ENCODE measurements at places on chromosomes 1 and 21. TPM values are rescaled to one million over a fixed set of nuclear protein-coding genes. Genes with fewer than 3 reads are reported as not detected.
A peak's percentile ranks its signal among the peaks of the same experiment; 100 is the strongest.

The ADCY10 gene
- 1.1 TPM for polyA plus RNA-seq

GRCh38 chr1:233442026-233442780 lies 114.7 kb downstream of the MAP3K21 start:
- no peaks in the 10 kb centered on the region for H3K36me3 ChIP-seq
- H3K27me3 ChIP-seq: peaks cover 3% of the 10 kb centered on the region
- H3K4me3 ChIP-seq: no peak overlapping the region
- no peak overlapping the region for H3K27ac ChIP-seq
- no peaks in the 10 kb centered on the region for H3K4me1 ChIP-seq

The PTGFRN gene
- polyA plus RNA-seq: 12.7 TPM

The GCSAML gene
- 0.81 TPM for polyA plus RNA-seq

DNA sequence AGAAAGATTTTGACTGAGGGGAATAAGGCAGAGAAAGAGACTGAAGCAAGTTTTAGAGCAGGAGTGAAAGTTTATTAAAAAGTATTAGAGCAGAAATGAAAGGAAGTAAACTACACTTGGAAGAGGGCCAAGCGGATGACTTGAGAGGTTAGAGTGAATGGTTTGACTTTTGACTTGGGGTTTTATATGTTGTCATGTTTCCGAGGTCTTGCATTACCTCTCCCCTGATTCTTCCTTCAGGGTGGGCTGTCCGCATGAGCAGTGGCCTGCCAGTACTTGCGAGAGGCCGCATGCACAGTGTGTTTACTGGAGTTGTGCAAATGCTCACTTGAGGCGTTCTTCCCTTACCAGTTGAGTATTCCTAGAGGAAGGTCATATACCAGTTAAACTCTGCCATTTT lies 13.0 kb upstream of the DENND2D start:
- H3K4me3 ChIP-seq: no peak overlapping the region
- no peak for DNase-seq
- peaks cover 26% of the 10 kb centered on the region for H3K4me1 ChIP-seq
- H3K27ac ChIP-seq: no peak overlapping the region

DNA sequence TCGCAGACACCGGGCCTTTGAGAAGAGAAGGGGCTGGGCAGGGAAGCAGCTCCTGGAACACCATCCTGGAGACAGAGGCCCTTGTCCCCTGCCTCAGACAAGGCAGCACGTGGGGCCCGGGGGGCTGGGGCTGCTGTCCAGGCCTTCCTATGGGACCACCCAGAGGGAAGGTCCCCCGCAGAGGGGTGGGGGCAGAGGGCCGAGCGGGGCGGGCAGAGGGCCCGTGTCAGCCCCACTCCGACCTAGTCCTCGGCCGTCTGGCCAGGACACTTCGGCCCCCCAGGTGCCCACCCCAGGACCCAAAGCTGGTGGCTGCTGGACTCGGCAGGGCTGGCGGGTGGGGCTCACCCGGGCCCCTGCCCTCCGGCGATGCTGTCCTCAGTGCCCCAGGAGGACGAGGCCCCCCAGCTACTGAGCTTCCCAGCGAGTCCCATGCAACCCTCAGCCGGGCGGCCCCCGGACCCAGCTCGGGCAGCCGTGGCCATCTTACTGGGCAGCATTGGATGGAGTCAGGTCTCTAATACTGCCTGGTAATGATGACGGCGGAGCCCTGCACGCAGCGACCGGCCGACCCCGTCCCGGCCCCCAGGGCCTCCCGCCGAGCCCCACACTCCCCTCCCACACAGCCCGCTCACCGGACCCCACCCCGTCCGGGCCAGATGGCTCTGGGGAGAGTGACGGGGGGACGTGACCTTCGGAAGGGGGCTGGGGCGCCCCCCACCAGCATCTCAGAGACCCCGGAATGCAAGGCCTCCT lies 6.9 kb upstream of the TTLL10 start:
- H3K4me1 ChIP-seq: peaks cover 2% of the 10 kb centered on the region
- peak overlapping the region; percentile 1 for H3K27ac ChIP-seq
- DNase-seq: no peak
- H3K36me3 ChIP-seq: no peaks in the 10 kb centered on the region
- H3K27me3 ChIP-seq: peaks cover 2% of the 10 kb centered on the region
